ENCODE measurements at places on chromosomes 1 and 21. TPM values are rescaled to one million over a fixed set of nuclear protein-coding genes. Genes with fewer than 3 reads are reported as not detected.

Gene INAVA
- 0.03 TPM for total RNA-seq

Gene PADI2
- 0.53 TPM for total RNA-seq

Gene KCNN3
- total RNA-seq: 0.07 TPM

Gene MANEAL
- total RNA-seq: 1.1 TPM

Gene HRNR
- not detected for total RNA-seq

Gene TNFRSF1B
- 4.5 TPM for total RNA-seq

Gene CD84
- not detected for total RNA-seq

Gene UMODL1
- total RNA-seq: 0.03 TPM

Data from smooth muscle cell of the pulmonary artery (primary cell).